ENCODE measurements at places on chromosomes 4 and X.

GRCh38 chr4:52982255-52982945, 120.3 kb downstream of the RASL11B start:
- DNase-seq = peak; percentile 77

GRCh38 chr4:117907646-117908045, 126.6 kb upstream of the NDST3 start:
- no peak for DNase-seq

DNA sequence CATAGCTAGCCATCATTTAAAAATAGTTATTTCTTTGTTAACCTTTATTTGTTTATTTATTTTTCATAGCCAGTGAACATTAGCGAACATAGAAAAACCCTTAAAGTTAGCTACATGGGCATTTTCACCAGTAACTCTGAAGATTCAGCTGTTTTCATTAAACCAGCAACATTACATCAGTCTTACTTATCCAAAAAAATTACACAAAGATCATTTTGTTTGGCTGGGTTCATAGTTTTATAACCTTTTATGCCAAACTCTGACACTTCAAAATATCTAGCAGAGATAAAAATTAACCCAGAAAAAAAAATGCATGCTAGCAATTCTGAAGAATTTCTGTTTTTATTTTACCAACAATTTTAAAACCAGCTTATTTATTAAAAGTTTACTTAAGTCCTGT, 784.1 kb downstream of the PCDH18 start:
- DNase-seq = no peak

- no peak for DNase-seq
Measured at GRCh38 chr4:72886602-72887001, 182.9 kb downstream of the COX18 start.

DNA sequence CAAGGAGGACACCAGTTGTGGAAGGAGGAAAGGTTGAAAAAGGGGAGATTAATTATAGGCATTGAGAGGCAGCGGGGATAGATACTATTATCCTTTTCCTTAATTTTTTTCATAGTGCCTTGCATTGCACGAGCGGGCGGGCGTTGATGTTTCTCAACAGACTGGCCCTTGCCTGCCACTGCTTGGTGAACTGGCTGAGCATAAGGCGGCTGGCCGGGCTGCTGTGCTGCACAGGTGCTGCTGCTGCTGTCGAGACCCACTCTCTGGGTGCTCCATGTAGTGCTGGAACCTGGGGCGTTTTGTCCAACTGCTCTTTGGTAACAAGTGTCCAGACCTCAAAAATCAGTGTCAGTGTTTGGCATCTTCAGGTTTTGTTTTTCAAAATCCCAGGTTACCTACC, 83.3 kb upstream of the PAQR3 start:
- no peak for DNase-seq

DNA sequence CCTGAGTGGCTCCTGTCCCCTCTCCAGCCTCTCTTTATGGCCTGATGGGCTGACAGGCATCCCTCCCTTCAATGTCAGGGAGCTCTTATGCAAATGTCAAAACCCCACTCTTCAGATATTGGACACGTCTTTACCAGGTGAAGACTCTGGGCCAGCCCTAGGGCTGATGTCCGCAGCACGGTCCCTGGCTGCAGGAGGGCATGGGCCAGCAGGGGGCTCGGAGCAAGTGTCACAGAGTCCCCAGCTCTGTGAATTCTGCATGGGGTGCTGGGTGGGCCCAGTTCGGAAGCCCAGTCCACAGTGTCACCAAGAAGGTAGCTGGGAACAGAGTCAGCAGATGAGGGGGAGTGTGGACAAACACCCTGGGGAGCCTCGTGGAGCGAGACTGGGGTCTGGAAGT, 39.6 kb upstream of the PSAPL1 start:
- no peak for DNase-seq

DNA sequence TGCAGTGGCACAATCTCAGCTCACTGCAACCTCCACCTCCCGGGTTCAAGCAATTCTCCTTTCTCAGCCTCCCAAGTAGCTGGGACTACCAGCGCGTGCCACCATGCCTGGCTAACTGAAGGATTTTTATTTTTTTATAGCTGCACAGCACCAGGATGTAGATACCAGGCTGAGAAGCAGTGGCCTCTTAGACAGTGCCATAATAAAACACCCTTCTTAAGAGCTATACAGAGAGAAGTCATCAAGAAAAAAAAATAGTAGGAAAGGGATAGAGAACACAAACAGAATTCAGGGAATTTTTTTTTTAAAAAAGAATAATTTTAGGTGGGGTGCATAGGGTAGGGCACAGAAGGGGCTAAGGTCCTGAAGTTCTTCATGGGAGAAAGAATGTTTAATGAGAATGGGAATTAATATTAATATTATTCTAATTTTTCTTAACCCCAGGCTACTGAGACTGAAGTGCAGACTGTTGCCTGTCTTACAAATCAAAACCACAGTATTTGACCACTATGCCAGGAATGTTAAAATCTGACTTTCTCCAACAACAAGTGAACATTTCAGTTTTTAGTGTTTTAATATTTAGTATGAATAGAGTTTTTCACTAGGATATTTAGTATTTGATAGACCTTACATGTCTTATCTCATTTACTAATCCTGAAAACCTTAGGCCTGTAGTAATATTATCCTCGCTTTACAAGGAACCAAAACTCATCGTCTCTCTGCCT, 146.7 kb downstream of the KCNIP4 start:
- no peak for DNase-seq

DNA sequence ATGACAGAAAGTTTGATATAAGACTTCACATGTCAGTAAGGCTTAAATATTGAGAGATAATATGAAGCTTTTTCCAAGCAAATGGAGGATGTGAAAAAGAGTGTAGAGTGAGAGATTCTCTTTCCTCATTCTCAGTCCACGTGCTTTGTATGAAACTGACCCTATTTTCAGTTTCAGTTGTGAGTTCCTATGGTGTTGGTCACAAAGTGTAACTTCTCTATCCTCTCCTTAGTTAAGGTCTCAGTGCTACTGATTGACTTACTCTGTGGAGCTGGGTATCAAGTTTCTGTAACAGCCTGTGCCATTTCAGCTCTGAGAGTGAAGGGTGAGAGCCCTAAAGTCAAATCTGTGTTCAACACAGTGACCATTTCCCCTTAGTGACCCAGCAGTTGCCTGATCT, 277.2 kb downstream of the EPHA5 start:
- no peak for DNase-seq

DNA sequence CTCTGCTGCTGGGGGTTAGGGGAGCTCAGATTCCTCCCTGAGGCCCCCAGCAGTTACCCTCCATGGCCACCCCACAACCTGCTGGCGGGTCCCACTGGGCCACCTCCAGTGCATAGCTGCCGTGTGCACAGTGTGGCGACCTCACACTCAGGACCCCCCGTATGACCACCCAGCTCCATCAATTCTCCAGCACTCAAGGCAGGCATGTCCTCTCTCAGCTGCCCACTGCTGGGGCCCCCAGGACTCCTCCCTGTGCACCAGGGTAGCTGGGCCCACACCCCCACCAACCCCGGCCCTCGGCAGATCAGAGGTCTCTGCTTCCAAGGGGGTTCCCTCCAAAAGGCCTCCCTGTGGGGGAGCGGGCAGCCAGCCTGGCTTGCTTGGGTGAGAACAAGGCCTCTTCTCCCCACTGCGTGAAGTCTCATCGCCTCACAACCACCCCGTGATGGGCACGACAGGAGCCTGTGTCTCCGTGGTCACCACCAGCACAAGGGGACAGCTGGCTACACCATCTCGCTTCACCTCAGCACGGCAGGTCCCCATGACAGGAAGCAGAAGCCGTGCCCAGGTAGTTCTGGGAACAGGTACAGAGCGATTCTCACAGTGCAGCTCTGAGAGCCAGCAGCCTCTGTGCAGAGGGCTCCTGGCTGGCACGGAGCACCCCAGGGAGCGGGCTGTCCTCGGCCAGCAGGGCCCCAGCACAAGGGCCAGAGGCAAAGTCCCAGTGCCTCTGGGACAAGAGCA, 4.6 kb upstream of the HAUS3 start:
- DNase-seq = peak; percentile 2

DNA sequence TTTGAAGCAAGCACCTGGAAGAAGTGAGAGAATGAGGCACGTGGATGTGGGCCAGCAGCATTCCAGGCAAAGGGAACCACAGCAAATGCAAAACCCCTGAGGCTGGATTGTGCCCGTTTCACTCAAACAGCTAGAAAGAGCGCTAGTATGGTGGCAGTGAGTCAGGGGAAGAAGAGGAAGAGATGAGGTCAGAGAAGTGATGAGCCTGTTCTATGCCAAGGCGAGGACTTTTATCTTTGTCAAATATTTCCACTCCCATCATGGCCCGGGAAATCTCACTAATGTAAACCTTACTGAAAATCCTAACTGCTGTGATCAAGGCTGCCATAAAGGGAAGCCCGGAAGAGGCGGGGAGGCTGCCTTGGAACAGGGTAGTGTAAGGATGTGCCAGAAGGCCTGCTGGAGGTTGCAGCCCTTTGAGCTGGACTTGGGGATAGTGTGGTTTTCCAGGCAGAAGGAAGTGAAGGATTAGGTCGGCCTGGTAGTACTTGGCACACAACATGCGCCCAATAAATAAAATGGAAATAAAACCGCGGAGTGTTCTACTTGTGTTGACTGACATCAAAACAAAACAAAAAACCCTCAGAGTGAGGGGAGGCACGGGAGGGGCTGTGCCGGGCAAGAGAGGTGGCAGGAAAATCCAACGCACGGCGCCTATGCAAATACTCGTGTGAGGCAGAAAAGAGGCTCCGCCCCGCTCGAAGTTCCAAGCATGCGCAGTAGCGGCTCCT, 1.2 kb upstream of the CDK16 start:
- no peak for DNase-seq

DNA sequence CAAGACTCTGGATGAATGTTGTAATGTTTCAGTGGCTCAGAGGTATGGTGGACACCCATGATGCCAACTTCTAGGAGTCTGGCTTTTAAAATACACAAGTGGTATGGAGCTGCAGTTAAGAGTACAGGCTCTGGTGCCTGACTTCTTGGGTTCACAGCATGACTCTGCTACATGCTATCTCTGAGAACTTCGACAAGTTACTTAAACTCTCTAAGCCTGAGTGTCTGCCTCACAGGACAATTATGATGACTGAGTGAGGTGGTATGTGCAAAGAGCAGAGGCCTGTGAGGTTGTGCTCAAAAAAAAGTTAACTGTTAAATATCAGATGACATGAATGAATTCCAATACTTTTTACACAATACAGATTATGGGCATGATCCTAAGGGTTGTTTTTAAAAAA, 90.9 kb upstream of the SRD5A3 start:
- no peak for DNase-seq

- DNase-seq = no peak
Measured at GRCh38 chrX:126265116-126265515, 99.0 kb upstream of the DCAF12L2 start.

GRCh38 chr4:109278594-109279031, 23.8 kb downstream of the COL25A1 start:
- DNase-seq = no peak

GRCh38 chr4:80655662-80656061, 320.1 kb downstream of the CFAP299 start:
- no peak for DNase-seq

DNA sequence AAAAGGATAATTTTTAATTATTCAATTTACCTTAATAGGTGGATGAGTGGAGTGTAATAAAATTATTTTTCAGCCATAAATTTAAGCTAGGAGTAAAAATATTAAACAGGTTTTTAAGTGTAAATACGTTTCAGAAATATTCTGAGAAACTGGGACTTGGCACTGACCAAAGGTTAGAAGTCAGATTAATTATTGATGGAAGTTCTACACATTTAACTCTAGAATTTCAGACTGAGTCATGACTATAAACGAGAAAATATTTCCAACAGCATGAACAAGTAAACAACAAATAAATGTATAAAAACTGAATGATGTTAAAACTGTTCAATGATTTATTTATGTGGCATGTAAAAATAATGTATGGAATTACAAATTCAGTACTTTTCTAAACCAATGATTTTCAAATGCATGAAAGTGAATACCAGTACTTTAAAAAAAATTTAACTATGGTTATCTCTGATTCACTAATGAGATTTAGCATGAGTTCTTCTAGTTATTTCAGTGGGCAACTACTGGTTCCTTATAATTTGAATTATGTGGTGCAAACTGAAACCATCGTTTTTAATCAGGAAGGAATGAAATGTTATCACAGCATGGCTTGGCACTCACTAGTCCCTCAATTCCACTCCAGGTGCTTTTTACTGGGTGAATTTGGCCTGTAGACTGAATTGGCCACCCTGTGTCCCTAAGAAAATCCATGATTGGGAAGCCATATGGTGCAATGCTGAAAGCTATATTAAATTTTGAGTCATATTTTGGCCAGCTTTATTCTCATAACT, 244.2 kb downstream of the FSTL5 start:
- DNase-seq = no peak

DNA sequence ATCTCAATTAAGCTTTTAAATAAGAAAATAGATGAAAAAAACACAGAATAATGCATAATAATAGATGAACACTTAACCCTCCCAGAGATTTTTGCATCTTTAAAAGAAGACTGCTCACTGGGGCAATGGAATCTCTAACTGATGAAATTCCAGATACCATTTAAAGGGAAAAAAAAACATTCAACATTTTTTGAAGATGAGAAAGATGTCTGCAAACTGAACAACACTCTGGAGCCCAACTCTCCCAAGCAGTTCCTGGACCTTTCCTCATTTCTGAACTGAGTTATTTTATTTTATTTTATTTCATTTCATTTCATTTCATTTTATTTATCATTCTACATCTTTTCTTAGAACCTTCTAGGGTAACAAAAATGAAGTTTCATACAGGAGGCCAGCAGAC, 90.7 kb downstream of the CORIN start:
- no peak for DNase-seq

- no peak for DNase-seq
Measured at GRCh38 chr4:182504463-182504862, 261.3 kb downstream of the TENM3 start.

DNA sequence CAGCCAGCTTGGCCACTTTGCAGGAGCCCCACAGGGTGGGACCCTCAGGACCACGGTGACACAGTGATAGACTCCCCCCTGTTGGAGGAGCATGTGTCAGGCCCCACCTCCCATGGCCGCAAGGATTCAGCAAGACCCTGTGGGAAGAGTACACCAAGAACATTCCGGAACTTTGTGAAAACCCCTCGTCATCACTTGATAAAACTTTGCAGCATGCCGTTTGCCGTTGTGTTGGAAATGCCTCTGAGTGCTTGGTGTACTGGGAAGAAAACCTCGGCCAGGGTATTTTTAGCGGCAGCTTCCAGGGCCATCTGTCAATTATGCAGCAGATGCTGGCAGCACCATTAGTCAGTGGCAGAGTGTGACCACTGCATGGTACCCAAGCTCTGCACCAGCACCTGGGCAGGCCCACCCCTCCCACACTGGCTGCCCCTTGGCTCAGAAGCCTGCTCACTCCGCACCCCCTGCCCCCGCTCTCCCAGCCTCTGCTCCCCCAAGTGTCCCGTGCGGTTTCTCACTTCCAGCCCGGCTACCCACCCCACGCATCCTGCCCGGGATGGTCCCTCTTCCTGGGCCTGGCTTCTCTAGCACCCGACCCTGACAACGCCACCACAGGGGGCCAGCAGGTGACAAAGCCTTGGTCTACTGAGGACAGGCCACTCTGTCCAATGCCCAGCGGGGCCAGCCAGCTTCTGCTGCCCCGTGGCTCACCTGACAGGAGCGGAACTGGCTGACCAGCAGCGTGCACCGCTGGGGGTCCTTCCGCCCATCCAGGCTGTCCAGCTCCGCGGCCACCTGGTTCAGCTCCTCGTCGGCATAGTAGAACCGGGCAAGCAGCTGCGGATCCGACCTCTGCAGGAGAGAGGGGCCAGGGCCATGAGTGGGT, 65.0 kb downstream of the ZFYVE28 start:
- DNase-seq = peak; percentile 58

GRCh38 chr4:128553686-128554515, 255.6 kb upstream of the JADE1 start:
- DNase-seq = no peak

- no peak for DNase-seq
Measured at GRCh38 chrX:53474707-53475106, 40.5 kb upstream of the HSD17B10 start.
